ENCODE measurements at places on chromosomes 16 and 17.
A peak's percentile ranks its signal among the peaks of the same experiment; 100 is the strongest.

DNA sequence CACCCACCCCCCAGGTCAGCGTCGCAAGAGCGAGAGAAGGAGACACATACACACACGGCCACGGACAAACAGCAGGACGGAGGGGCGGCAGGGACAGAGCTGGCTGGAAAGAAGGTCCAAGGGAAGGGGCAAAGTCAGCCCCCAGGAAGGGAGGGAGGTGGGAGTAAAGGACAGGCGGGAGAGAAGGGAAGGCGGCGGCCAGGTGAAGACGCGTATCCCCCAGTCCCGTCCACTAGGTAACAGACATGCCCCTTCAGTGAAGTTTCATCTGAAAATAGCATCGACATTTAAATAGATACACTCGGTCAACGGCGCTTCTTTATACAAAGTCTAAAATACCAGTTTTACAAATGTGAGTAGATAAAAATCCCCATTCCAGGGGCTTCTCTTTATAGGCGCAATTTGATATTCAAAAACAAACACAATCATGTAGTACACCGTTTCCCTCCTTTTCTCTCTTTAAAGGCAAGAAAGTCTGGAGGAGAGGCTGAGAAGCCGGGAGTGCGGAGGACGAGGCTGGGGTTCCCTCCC, 4.5 kb downstream of the CBX8 start:
- peak; percentile 54 for DNase-seq

DNA sequence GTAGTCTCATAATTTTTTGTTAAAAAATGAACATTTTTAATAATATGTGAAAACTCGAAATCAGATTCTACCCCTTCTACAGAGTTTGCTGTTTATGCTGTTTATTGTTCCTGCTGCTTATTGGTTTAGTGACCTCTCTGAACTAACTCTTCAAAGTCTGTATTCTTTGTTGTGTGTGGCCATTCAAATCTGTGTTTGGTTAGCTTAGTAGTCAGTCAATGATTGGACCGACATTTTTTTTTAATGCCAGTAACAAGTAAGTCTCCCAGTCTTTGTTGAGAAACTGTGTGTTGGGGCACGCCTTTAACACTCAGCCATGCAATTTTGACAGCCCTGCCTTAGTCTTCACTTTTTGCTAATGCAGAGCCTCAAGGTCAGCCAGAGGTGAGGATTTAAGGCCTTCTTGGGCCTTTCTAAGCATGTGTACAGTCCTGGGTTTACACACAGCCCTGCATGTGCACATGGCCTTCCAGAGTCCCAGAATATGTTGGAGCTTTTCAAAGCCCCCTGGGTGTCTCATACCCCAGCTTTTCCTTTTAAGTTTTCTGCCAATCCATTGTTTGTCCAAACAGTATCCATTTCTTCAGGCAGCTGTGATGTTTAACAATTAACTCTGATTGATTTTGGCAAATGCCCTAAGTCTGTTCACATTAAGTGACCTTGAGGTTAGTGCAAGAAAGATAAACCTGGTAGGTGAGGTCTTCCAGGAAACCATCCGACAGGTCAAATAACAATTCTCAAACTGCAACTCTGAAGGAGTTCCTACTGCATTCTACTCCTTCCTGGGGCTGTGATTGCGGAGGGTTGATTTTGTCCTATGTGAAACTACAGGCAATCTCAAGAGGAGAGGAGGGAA, 389.3 kb downstream of the PMP22 start:
- no peak for DNase-seq

DNA sequence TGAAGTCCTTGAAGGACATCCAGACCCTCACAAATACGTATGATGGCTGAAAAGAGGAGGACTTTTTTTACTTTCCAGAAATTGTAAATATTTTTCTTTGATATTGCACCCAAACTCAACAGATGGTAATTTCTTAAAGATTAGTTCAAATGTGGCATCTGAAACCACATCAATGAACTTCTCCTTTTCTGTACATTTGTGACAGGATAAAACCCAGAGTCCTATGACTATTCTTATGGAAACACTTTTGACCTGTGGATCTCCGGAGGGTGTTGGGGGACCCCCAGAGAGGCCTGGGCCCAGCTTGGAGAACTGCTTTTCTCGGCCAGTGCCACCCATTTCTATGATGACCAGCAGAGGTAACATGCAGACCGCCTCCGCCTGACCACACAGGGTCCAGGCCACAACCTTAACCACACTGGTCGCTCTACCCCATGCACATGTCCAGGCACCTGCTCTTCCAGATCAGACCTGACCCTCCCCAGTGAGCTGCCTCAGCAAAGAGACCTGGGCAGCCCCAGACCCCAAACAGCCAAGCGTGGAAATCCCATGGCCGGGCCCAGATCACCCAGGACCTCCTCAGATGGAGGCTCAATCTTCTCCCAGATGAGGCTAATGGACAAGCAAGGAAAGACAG, 22.7 kb downstream of the RPH3AL start:
- DNase-seq: no peak

- peak; percentile 85 for DNase-seq
Observed at GRCh38 chr17:45428050-45428617, 4.5 kb downstream of the ARHGAP27 start.

- DNase-seq: peak; percentile 81
Observed at GRCh38 chr16:23729503-23730424, 16.7 kb upstream of the ERN2 start.
